ENCODE measurements at places on chromosomes 13 and 19.

DNA sequence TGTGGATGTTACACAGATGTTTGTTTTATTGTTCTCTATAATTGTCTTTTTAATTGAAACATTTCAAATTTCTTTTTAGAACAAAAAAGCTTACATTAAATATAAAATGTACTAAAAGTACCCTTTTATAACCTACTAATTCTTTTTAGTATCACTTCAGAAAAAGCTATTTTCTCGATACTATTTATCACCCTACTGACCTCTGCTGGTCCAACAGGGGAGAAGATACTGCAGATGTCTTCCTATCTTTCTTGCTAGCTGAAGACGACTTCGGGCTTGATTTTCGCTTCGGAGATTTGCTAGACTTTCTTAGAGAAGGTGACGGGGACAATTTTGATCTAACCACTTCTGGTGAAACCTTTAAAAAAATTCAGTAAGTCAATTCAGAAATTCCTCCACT is 42.4 kb downstream of the ZC3H13 start:
- no peak for DNase-seq

GRCh38 chr13:75818179-75818967 is 182.2 kb downstream of the LMO7 start:
- no peak for DNase-seq

DNA sequence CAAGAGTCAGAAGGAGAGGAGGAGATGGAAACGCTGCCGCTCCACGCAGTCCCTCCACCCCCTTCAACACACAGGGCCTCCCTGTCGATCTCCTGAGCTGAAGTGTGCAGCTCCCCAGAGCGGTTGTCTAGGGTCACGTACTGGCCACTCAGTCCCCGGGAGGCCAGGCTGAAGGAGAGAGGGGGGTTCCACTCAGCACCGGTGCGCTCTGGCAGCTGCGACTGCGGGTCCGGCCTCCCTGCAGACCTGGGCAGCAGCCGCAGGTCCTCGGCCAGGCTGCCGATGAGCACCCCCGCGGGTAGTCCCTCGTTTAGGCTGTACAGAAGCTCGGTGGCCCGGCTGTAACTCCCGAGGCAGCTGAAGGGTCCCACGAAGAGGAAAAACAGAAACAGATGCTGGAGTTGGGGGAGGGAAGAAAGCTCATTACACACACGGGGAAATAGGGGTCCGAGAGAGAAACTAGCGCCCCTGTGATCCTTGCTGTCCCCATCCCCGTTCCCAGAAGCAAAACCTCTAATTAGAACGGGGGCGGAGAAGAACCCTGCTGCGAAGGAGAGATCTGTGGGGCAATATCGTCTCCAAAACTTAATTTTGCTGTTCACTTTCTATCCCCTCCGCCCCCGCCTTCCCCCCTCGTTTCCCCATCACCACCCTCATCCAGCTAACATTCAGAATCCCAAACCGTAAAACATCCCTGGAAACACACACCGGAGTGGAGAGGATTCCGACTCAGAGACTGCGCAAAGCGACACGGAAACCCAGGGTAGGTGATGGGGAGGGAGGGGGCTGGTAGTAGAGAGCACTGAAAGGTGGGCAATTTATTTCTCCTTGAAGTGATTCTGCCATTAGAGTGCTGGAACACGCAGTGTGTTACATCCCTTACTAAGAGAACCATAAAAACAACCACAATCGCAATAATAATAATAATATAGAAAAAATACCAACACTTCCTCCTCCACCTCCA is 1.8 kb downstream of the PCDH20 start:
- DNase-seq: no peak

DNA sequence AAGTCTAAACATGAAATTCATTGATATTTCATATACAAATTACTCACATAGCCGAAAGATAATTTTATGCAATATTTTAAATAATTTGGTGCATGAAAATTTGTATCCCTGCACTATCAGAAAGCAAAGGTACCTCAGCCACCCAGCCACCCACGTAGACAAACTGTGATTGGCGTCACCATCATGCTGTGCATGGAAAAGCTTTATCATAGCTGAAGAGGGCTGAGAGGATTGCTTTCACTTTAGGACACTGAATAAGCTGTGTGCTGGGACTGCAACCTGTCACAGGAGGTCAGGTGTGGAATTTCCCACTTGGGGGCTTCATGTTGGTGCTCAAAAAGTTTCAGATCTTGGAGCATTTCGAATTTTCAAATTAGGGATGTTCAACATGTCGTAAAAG is 96.3 kb downstream of the MYCBP2 start:
- no peak for DNase-seq

GRCh38 chr13:66415444-66415843 is 814.7 kb downstream of the PCDH9 start:
- DNase-seq: no peak

- DNase-seq: peak; percentile 19
Observed at GRCh38 chr19:49408816-49409440, 14.3 kb downstream of the PTH2 start.

DNA sequence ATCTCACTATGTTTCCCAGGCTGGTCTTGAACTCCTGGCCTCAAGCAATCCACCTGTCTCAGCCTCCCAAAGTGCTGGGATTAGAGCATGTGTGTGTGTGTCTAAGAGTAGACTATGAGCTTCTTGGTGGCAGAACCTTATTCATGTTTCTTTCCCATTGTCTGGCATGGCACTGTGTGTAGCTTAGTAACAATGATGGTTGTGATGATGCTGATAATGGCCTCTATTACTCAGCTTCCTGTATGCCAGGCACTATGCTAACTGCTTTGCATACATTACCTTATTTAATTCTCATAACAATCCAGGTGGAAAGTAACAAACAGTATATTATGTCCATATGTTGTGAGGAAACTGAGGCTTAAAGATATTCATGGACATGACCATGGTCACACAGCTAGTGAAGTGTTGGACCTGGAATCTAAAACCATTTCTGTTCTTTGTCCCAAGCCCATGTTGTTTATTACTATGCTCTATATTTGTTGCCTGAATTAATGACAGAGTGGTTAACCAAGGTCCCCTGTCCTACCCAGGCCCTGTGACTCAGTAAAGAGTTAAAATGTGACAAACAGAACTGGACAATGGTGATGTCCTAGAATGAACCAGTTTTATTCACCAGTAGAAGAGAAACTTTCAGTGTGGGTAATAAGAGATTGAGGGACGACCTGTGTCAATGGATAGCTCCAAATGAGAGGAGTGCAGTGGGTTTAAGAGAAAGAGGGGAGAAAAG is 109.6 kb downstream of the KLF5 start:
- no peak for DNase-seq

DNA sequence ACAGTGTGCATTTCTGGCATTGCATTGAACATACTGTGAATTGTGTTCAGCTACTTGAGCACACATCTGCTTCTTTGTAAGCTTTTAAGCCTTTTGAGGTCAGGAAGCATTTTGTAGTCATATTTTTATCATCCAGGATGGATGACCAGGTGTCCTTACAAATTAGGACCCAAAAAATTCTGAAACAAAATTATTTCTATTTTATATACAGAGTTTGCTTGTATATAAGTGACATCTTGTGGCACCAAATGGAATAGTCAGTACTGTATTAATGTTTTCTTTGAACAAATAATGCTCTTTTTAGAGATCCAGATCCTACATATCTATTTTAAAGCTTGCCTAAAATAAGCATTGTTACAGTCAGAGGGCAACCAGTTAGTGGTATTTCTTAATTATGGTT is 9.5 kb upstream of the SUPT20H start:
- DNase-seq: no peak

GRCh38 chr13:38141792-38142191 is 207.9 kb upstream of the UFM1 start:
- no peak for DNase-seq

GRCh38 chr13:106911020-106911419 is 343.1 kb upstream of the ARGLU1 start:
- DNase-seq: no peak

- peak; percentile 48 for DNase-seq
Observed at GRCh38 chr19:16325161-16325527, 518 bp downstream of the KLF2 start.

- DNase-seq: no peak
Observed at GRCh38 chr19:35868823-35869326, 501 bp downstream of the APLP1 start.

DNA sequence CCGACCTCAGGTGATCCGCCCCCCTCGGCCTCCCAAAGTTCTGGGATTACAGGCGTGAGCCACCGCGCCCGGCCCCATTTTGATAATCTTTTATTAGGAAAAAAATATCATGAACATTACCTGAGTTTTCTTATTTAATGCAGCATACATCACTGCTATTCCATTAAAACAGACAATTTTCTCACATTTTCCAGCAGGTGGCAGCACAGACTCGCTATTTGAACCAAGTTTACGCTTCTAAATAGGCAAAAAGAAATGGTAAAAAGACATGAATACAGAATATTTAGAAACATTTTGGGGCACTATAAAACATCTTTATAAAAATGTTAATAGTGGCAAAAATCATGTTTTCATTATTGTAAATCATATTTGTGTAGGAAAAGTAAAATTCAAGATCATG is 903.1 kb downstream of the SLITRK6 start:
- peak; percentile 35 for DNase-seq

DNA sequence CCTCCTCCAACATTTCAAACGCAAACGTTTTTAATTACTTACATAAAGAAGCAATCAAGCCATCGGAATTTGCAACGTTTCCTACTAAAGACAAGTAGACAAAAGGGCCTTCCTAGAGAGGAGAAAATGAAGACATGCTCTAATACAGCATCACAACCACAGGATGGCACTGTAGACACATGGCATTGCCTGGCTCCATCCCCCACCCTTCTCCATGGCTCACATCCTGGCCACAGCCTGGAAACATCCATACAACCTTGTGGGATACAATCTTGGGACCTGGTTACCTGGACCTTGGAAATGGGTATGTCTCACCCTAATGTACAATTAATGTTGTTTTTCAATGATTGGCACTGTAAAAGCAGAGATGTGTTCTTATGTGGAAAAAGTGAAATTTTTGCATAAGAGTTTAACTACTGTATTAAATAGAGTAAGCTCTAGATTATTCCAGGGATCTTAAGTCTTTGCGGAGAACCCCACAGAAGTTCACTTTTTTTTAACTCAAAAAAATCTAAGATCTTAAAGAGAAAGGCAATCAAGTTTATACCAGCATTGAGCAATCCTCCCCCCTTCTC is 21.5 kb downstream of the EBPL start:
- peak; percentile 20 for DNase-seq

DNA sequence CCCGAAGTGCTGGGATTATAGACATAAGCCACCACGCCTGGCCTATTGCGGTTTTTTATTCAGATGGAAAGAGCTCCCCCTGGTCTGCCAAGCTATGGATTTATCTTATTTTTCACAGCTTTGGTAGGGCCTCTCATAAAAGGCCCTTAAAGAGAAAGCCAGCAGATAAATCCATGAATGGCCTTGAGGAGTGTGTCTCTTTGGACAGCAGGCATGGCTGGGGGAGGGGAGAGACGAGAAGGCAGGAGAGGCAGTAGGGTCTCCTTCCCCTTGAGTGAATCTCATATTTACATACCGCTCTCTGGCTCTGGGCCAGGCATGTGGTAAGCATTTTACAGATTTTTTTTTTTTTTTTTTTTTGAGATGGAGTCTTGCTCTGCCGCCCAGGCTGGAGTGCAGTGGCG is 25.2 kb downstream of the MARK4 start:
- no peak for DNase-seq

DNA sequence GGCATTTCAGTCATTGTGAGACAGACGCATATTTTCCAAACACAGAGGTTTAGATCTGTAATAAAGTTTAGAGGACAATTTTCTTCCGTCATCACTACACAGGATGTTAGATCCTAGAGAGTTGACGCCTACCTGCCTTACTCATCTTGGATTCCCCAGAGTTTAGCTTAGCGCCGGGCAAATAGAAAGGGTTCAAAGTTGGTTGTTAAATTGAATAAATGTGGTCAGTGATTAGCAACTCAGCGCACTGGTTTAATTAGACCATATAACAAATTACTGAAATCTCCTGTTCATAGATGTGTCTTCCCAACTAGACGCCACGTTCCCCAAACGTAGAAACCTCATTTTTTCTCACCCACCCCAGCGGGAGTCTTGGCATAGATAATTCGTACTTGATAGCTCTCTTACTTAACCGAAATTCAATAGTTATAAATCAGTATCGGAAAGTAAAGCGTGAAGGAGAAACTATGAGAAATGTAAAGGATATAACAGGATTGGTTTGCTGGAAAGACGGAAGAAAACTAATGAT is 726 bp upstream of the UFM1 start:
- peak; percentile 40 for DNase-seq

DNA sequence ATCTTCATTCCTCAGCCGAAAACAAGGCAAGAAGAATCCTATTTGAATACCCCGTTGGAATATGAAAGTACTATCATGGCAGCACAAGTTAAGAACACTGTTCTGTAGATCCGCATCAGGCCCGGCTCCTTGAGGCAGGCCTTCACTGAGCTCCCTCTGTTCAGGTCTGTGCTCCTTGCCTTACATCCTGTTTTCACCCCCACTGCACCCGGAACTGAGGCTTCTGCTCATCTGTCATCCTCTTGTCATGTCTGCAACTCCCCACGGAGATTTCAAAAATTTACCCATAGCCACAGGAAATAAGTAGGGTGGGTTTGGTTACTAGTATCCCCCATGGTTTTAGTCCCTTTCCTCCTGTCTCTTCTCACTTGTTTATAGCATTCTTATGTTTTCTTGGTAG is 861.9 kb downstream of the GPC5 start:
- no peak for DNase-seq

DNA sequence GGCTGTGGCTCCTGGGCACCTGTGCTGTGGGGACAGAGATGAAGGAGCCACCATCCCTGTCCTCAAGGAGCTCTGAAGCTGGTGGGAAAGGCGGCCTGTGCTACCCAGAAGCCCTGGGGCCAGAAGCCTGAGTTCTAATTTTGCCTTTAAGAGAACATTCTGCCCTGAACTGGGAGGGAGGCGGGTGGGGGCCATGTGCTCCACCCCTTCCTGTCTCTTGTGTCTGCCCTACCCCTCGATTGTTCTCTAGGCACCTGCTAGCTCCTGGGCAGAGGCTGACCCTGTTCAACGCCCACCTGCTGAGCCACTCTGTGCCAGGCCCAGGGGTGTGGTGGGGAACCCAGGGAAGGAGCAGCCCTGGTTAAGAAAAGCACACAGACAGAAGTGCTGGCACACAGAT is 5.9 kb downstream of the TRAPPC6A start:
- no peak for DNase-seq

DNA sequence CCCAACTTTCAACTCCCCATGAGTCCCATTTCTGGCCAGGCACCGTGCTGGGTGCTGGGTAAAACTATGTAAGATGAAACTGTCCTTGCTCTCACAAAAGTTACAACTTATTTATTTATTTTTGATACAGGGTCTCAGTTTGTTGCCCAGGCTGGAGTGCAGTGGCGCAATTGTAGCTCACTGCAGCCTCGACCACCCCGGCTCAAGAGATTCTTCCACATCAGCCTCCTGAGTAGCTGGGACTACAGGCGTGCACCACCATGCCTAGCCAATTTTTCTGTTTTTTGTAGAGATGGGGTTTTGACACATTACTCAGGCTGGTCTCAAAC is 12.9 kb upstream of the CADM4 start:
- no peak for DNase-seq

DNA sequence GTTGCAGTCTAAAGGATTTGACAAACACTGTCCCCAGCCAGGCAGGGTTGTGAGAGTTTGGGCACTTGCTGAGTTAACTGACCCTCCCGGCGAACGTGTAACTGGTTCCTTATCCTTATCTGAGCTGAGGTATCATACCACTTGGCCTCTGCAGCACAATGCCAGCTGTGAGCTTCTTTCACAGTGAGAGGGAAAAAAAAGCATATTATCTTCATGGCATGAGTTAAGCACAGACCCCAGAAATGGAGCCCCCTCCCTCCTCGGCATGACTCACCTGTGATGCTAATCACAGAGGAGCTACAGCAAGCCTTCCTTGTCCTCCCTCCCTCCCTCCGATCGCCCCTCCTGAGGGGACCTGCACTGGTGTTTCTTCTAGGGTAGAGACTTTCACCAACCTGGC is 60.5 kb downstream of the EFNB2 start:
- DNase-seq: no peak
